ENCODE measurements at places on chromosomes 1 and 21.

- no peak for DNase-seq
These were observed 395 bp downstream of the SLC9A1 start for GRCh38 chr1:27154469-27154990.

DNA sequence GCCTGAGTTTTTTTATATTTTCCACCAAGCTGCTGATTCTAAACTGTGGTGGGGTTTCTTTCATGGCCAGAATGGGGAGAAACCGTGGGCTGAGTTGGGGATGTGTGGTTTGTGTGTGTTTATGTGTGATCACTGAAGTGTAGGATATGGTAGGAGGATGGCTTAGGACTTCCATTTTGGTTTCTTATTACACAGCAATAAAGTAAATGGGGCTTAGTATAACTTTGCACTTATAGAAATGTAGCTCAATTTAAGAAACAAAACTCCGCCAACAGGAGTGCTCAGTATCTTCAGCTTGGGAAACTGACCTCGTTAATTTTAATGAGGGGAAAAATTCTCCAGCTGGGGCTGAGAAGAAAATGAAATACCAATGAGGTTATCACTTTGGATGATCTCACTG, 77.8 kb downstream of the PBX1 start:
- DNase-seq, result no peak

DNA sequence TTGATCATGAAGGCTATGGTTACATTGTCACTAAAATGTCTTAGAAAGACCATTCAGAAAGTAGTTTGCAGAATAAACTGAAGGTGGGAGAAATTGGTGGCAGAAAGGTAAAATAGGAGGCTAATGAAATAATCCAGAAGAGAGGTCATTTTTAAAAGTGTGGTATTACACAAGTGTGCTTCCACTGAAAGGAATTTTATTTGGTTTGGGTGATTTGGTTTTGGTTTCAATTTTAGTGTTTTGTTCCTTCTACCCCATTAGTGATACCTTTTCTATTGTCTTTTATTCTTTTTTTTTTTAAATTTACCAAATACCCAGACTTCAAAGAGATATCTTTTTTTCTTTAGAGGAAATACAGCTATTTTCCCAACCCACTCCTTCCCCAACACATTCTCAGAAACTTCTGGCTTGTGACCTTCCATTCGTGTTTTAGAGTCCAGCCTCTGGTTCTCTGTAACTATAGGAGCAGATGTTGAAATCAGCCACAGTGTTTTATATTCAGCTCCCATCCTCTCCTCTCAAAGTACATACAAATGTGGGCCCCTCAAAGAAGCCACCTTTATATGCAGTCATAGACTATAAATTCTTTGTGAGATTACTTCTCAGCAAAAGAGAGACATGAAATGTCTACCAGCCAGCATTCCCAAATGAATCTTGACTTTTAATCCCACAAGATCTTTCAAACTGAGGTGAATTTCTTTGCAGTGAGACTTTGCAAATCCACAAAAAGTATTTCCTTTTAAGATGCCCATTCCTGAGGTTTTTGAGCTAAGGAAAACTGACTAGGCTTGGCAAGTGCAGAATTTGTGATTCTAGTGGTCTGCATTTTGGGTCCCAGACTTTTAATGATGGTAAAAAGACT, 42.0 kb upstream of the PALMD start:
- no peak for DNase-seq

DNA sequence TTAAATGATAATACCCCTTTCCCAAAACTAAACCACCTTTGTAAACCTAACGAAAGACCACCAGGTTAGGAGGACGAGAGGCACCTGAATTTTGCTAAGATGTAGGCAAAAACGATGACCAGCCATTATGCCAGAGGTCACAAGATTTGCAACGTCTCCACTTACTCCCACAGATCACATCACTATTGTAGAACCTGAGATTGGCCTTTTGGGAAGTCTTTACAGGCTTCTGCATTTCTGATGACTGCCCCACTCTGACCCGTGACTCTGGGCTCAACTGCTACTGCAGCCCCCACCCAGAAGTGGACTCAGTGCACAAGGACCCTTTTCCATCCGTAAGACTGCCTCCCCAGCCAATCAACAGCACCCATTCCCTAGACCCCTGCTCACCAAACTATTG, 36.4 kb upstream of the COL6A2 start:
- DNase-seq, result no peak

- DNase-seq, result no peak
These were observed 737.1 kb downstream of the PTPRU start for GRCh38 chr1:29973406-29973805.

DNA sequence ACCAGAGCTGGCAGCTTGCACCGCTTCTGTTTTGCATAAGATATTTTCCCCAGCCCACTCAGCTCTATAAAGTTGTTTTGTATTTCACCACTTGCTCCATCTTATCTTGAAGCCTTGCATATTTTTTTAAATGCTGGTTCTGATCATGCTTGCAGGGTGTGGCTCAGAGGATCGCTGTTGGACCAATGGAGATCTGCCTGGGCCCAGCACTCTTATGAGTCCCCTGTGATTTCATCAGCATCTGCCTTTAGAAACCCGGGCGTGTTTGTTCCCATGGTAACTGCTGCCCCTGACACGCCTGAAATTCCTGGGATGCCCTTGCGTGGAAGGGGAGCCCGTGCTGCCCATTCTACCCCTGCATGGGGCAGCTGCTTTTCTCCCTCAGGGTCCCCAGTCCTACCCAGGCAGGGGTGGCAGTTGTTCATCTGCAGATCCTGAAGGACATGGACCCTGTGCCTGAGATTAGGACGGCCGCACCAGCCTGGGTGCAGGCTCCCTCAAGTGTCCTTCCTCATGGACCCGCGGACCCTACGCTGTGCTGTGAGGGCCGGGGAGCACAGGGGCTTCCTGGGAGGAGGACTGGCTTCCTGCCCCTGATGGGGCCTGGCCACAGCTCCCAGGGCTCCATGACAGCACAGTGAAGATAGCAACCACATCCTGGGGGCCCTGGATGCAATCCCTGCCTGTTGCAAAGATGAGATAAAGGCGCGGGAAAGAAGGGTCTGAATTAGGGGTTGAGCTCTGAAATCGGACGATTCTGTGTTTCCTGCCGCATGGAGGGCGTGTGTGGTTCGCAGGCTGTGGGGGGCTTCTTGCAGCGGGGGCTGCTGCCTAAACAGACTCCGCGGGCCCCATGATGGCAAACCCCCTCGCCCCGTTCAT, 226.5 kb downstream of the SDCCAG8 start:
- DNase-seq, result no peak

- DNase-seq, result no peak
These were observed 18.9 kb upstream of the SLC26A9 start for GRCh38 chr1:205961991-205962820.

- DNase-seq, result no peak
These were observed 743 bp downstream of the TOMM20 start for GRCh38 chr1:235127732-235128455.

- DNase-seq, result no peak
These were observed 172.8 kb downstream of the PRDM16 start for GRCh38 chr1:3241673-3242407.

GRCh38 chr1:96980448-96980847, 258.9 kb downstream of the PTBP2 start:
- DNase-seq, result no peak

- no peak for DNase-seq
These were observed 33.8 kb downstream of the HHAT start for GRCh38 chr1:210362526-210362925.

GRCh38 chr1:1832166-1832565, 53.9 kb upstream of the NADK start:
- DNase-seq, result no peak

GRCh38 chr1:154327466-154328317, 2.4 kb downstream of the ATP8B2 start:
- no peak for DNase-seq

DNA sequence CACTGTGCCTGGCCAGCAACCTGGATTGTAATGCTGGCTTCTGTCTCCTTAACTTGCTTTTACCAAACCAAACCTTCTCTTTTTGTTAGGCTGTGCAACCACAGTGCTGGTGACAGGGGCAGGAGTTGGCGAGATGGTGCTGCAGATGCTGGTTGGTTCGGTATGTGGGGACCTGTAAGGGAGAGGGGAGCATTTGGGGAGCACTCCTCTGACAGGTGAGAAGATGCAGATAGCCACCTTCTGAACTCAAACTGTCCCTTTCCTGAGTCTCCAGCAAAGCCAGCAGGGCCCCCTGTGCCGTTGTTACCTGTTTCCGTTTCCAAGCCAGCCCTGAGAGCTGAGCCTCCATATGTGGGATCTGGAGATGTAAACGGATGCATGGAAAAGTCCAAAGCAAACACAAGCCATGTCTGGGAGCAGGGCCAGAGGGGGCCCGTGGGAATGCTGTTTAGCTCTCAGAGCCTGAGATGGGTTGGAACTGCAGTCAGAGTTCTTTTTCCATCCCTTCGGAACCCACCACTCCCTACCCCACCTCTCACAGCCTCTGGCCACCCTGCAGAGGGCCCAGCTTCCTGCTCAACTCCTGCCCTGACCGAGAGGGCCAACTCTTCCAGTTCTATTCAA, 34.0 kb downstream of the ELK4 start:
- no peak for DNase-seq

- DNase-seq, result no peak
These were observed 38.6 kb downstream of the LHX9 start for GRCh38 chr1:197955486-197956394.

DNA sequence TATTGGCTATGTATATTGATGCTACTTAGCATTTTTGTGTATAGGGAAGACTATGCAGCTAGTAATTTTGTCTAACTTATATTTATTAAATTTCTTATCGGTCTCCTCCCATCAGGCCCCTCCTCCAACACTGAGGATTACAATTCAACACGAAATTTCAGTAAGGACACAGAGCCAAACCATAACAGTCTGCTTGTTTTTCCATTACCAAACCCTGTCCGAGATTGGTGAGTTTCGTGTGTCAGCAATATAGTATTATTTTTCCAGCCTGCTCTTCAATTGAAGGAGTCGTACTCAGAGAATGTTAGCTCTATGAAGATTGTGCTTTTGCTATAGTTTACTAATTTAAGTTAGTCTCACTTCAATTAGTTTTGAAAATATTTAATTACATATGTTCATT, 1495.3 kb downstream of the MRPL39 start:
- no peak for DNase-seq

GRCh38 chr1:85344256-85344694, 67.8 kb upstream of the BCL10 start:
- DNase-seq, result no peak

All from renal cortex interstitium (tissue), 15 donors.